Mesenteric fat pad (tissue), 1 donor: ENCODE measurements at places on chromosomes 13 and 19. TPM values are rescaled to one million over a fixed set of nuclear protein-coding genes. Genes with fewer than 3 reads are reported as not detected.

- no peak for DNase-seq
Measured at GRCh38 chr13:110265682-110266430, 41.1 kb downstream of the COL4A1 start.

GRCh38 chr13:102870677-102871415 lies 25.0 kb downstream of the ERCC5 start:
- DNase-seq, result no peak

- DNase-seq, result no peak
Measured at GRCh38 chr19:10243606-10244005, 8.4 kb upstream of the MRPL4 start.

GRCh38 chr13:43686557-43686956 lies 100.2 kb downstream of the ENOX1 start:
- DNase-seq, result no peak

DNA sequence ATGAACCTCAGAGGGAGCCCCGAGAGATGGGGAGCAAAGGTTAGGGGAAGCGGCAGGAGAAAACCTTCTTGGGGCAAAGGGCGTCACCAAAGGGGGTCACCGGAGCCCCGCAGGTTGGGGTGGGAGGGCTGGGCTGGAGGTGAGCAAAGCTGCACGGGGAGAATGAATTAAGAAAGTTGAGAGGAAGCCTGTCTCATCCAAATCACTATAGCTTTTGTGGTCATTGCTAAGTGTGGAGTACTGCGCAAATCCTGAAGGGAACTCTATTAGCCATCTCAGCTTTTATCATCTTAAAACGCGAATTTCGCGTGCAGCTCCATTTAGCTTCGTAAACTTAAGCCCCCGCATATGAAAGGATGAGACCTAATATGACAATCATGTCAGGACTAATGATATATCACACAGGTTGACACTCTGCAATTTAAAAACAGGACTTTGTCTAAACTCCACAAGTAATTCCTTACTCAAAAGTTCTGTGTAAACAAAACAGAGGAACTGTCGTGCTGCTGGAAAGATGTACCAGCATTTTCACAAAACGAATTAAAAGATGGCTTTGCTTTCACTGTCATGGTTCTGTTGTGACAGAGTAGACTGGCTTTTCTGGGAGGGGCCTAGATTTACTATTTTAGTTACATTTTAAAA lies 631 bp downstream of the LACC1 start:
- DNase-seq, result no peak

- DNase-seq, result peak; percentile 89
Measured at GRCh38 chr13:27792393-27793218, at the start of gene GSX1. GSX1 (plus strand) TSS chr13:27792483; CDS start chr13:27792691, 208 bp downstream.

- no peak for DNase-seq
Measured at GRCh38 chr13:40777166-40777808, 6.3 kb upstream of the MRPS31 start.

DNA sequence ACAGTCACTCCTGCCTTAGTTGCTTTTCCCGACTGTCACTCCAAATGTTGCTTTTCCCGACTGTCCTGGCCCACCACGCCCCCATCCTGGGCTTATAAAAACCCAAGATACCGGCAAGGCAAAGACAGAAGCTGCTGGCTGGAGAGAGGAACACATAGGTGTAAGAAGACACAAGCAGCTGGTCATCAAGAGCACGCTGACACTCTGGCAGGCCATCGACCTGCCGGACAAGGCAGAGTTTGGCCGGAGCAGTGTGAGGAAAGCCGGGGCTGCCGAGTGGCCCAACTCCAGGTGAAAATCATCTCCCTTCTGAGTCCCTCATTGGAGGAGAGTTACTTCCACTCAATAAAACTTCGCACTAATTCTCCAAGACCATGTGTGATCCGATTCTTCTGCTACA lies 349.5 kb downstream of the SLITRK1 start:
- no peak for DNase-seq

GRCh38 chr13:100176801-100177400 lies 88.0 kb downstream of the PCCA start:
- no peak for DNase-seq

DNA sequence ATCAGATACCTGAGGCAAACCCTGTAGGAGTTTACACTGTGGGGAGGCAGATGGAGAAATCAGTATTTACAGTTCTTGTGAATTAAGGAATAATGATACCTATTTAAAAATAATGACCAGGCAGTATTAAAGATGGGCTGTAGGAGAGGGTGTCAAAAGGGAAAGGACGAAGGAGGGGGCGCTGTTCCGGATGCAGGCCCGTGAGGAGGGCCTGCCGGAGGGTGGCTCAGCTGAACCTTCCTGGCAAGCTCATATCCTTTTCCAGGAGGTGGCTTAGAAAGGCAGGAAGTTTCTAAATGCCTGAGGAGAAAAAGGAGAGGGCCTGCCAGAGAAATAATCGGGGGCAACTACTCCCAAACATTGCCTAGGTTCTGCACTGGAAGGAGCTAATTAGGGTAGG lies 46.6 kb downstream of the MBNL2 start:
- no peak for DNase-seq

GRCh38 chr19:24127601-24128000 lies 40.6 kb downstream of the ZNF254 start:
- no peak for DNase-seq

- no peak for DNase-seq
Measured at GRCh38 chr13:32881074-32881776, 135.0 kb upstream of the KL start.

GRCh38 chr19:5913739-5914357 lies at the start of gene CAPS:
CAPS (plus strand) TSS chr19:5914254; CDS start chr19:5914407, 153 bp downstream.
- no peak for DNase-seq

- DNase-seq, result no peak
Measured at GRCh38 chr13:110274687-110275086, 32.3 kb downstream of the COL4A1 start.

- no peak for DNase-seq
Measured at GRCh38 chr13:45584816-45585215, 30.7 kb downstream of the ERICH6B start.

- no peak for DNase-seq
Measured at GRCh38 chr13:44108331-44108858, 228.7 kb downstream of the LACC1 start.

- DNase-seq, result no peak
Measured at GRCh38 chr13:46964789-46965527, 68.1 kb upstream of the HTR2A start.

GRCh38 chr13:35474496-35475211 lies 1.8 kb downstream of the MAB21L1 start:
- DNase-seq, result no peak

DNA sequence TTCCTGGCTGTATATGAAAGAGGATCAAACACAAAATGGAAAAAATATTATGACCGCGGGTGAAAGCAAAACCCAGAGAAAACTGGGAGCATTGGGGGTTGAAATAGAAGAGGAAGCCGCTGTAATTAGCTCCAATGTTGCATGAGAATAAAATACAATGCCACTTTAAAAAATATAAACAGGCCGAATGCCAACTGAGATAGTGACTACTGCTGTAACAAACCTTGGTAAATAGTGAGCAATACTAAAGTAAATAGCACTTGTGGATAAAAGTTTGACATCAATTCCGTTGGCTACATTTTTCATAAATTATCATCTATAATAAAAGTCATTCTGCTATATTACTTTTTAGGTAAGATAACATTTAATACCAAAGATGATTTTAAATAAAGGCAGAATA lies 395.8 kb upstream of the MIR17HG start:
- DNase-seq, result no peak

DNA sequence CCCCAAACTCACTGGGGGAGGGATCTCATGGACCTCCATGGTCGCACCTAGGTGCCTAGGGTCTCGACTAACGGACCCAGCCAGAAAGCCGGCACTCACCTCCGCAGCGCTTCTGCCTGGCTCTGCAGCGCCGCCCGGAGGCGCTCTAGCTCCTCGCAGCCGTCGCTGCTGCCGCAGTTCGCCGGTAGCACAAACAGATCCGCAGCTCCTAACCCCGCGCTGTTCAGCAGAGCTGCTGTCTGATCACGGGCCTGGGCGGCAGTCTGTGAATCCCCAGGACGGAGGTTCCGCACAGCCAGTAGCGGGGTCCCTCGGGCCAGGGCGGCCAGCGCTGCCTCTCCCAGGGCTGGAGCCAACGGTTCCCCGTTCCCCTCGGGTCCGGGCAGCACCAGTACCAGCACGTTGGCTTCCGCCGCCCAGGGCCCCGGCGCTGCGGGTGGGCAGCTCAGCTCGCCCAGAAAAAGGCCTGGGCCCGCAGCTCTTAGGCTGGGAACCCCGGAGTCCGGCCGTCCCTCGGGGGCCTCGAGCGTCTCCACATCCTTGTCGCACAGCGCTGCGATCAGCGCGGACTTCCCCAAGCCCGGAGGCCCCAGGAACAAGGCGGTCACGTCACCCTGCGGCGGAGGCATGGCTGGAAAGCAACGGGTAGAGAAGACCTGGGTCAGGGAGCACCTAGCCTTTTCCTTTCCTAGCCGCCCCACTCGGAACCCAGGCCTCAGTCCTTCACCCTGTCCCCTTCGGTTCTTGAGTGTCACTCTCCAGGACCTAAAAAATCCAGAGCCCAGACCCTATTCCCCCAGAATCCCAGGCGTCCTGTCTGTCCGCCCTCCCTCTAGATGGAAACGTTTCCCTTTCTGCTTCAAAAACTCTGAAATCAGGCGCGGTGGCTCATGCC lies 977 bp downstream of the IRGQ start:
- no peak for DNase-seq

DNA sequence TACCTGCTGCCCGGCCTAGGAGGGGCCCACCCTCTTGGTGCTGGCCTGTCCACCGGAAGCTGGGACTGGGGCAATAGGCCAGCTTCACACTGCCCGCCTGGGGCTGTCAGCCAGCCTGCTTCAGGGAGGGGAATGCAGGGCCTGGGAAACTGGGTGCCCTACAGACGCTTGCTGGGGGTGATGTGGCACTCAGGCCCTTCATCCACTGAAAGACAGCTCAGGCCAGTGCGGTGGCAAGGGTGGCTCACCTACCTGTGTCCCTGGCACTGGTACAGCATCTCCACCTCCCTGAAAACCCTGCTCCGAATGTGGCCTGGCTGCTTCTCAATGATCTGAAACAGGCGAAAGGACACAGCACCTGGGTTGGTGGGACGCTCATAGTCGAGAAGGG lies 7.8 kb downstream of the MKNK2 start:
- no peak for DNase-seq

DNA sequence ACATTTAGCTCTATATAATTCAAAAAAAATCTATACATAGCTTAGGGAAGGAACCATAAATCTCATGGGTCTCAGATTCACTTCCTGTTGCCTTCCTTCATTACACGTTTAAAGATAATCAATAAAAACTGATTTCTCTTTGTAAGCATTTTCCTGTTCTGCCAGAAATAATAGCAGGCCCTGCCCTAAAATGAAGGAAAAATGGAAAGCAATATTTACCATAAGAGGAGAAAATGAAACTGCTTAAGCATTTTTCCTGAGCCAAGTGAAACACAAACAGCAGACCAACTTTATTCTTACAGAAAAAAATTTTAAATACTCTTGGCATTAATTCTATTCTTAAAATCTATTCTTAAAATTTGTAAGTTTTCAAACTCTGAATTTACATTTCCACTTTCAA lies 4.0 kb downstream of the LHFPL6 start:
- no peak for DNase-seq

DNA sequence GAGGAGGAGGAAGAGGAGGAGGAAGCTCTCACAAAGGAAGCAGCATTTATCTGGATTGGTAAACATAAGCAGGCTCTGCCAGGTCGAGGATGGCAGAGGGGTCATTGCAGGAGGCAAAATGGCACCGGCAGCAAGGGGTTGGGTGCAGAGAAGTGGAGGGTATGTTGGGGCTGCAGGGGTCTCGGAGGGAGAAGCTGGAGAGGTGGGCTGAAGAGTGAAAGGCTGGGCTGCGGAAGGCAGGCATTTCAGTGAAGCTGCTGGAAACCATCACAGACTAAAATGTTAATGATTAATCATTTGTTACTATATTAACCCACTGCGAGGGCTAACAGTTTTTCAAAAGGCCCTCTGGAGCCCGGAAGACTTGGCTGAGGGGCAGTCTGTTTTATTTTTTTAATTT lies 24.6 kb downstream of the TPT1 start:
- no peak for DNase-seq

DNA sequence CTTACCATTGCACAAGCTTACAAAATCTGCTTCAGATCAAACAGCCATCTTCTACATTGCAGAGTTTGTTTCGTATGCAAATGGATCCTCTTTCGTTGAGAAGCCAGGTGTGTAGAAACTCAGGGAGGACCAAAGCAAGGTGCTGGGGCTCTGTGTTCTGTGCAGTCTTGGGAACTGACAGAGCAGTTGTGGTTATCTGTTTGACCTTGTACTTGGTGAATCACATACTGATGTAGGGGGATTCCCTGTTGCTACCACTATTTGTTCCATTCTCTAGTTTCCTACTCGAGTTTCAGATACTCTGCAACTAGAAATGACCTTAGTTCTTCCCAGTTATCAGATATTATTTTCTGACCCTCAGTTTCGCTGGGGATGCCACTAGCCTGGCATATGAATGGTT lies 95.2 kb upstream of the CLDN10 start:
- no peak for DNase-seq

DNA sequence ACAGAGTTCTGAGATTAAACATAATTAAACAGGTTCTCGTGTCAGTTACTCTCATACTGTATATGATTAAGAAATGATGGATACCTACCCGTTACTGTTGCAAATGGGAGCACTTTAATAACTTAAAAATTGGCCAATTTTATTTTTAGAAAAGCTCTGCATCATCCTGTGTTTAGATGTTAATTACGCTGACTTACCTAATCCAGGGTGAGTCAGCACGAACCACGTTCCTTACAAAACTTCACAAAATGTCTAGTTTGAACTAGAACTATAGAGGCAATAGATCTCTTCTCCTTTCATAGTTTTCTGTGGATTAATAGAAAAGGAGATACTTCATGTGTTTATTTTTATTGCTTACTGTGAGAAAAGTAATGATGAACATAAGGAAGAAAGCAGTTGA lies 363.9 kb downstream of the MYO16 start:
- no peak for DNase-seq

- no peak for DNase-seq
Measured at GRCh38 chr13:98524793-98525192, 52.1 kb downstream of the STK24 start.

DNA sequence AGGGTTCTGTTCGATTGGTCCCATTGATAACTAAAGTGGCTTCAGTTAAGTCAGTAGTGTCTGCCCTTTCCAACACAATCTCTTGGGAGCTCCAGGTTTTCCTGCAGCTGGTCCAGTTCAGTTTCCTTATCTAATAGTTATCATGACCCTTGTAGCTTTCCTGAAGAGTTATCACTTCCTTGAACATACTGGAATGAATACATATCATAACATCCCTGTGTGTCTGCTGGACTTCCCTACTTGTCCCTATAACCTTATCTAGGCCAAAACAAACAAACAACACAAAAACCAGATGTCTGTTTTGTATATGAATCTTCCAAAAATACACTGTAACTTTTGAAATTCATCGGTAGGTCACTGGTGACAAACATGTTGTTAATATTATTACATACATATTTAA lies 167.6 kb downstream of the DCT start:
- no peak for DNase-seq

Gene SIAH3
- total RNA-seq, result not detected

Gene DNASE2
- total RNA-seq, result 28.9 TPM

Gene CIRBP
- 243 TPM for total RNA-seq

Gene UBE2L5
- total RNA-seq, result 0.26 TPM

Gene KLF5
- 1.2 TPM for total RNA-seq

Gene CGB8
- total RNA-seq, result not detected

Gene MISP3
- total RNA-seq, result 1.7 TPM

Gene ZNF534
- total RNA-seq, result not detected

Gene SIGLEC7
- 8.1 TPM for total RNA-seq

Gene ZNF772
- total RNA-seq, result 7.6 TPM

Gene LILRA6
- 26.5 TPM for total RNA-seq

Gene TMC4
- total RNA-seq, result 1.6 TPM

Gene SELENOV
- not detected for total RNA-seq

Gene MATK
- total RNA-seq, result 3.3 TPM

Gene ZNF432
- 13.6 TPM for total RNA-seq

Gene AMER2
- 0.03 TPM for total RNA-seq
